Cardiac fibroblast (primary cell): ENCODE measurements at places on chromosomes 6 and 20.

DNA sequence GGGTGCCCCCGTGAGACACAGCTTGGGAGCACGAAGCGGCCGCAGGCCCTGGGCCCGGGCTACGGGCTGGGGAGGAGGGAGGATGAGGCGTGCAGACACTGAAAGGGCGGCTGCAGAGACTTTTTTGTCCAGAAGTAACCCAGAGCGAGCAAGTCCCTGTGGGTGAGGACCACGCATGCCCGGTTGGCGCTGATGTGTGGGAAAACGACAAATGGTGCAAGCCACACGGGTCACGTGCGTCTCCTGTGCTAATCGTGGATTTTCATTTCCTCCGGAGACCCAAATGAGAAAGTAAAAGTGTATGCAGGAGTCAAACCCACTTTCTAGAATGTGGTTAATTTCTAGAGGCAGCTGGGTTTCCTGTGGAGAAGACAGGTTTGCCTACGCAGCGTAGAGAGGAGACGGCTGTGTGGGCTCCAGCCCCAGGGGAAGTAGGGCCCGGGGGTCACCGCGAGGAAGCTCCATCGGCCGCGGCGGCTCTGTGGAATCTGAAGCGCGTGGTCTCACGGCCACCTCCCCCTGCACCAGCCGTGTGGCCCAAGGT, 19.0 kb downstream of the DLL1 start:
- DNase-seq = no peak

GRCh38 chr20:45110301-45110700, 4.7 kb downstream of the WFDC5 start:
- DNase-seq = no peak

DNA sequence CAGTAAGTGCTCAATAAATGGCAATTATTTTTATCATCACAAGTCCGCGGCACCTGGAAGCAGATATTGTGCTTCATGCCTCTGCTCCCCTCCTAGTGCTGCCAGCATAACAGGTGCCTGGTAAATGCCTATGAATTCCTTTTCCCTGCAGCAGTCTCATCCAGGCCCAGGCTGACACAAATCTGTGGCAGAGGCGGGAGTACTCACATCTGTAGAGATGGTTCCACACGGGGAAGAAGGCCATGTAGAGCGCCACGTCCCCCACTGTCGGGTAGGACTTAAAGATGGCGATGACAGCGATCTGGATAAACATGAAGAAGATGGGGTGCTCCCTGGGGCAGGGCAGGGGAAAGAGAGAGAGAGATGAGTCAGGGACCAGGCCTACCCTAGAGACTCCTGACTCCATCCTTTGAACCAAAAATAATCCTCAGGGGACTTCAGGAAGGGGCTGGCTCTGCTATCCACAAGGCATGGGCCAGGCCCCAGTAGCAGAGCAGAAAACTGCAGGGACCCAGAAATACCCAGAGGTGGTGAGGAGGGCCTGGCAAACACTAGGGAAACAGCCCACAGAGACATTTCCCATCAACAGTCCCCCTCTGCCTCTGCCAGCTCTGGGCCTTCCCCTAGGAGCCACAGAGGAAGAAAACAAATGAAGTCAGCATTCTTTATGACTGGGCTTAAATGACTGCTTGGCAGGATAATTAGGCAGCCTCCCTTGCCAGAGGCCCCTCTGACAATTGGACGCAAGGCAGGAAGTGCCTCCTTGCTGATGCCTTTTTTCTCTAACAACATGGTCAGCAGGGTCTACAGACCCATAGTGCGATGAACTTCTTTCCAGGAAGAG, 23.0 kb downstream of the MAP1LC3A start:
- DNase-seq = peak; percentile 89

- DNase-seq = no peak
Observed at GRCh38 chr6:52790861-52791260, 12.8 kb downstream of the GSTA1 start.

- peak; percentile 36 for DNase-seq
Observed at GRCh38 chr6:142845143-142845571, 99.8 kb downstream of the HIVEP2 start.

DNA sequence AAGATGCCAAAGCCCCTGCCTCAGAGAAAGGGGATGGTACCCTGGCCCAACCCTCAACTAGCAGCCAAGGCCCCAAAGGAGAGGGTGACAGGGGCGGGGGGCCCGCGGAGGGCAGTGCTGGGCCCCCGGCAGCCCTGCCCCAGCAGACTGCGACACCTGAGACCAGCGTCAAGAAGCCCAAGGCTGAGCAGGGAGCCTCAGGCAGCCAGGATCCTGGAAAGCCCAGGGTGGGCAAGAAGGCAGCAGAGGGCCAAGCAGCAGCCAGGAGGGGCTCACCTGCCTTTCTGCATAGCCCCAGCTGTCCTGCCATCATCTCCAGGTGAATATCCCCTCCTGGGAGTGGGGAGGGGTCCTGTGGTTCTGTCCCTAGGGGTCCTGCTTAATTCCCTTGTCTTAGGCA, 1.1 kb downstream of the MYLK2 start:
- DNase-seq = no peak

GRCh38 chr6:45327956-45328522, at the start of gene RUNX2:
Gene RUNX2, plus strand, starts transcription at chr6:45328330. Its CDS starts 397 bp downstream, at chr6:45328727.
- DNase-seq = peak; percentile 85

DNA sequence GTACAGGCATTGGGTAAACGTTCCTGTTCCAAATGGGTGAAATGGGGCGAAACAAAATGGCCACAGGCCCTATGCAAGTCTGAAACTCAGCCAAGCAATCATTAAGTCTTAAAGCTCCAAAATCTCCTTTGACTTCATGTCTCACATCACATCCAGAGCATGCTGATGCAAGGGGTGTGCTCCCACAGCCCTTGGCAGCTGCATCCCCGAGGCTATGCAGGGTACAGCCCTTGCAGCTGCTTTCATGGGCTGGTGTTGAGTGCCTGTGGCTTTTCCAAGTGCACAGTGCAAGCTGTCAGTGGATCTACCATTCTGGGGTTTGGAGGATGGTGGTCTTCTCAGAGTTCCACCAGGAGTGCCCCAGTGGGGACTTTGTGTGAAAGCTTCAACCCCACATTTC, 270.0 kb upstream of the CDYL start:
- no peak for DNase-seq

GRCh38 chr6:9610620-9611415, 804.1 kb downstream of the TFAP2A start:
- DNase-seq = no peak

DNA sequence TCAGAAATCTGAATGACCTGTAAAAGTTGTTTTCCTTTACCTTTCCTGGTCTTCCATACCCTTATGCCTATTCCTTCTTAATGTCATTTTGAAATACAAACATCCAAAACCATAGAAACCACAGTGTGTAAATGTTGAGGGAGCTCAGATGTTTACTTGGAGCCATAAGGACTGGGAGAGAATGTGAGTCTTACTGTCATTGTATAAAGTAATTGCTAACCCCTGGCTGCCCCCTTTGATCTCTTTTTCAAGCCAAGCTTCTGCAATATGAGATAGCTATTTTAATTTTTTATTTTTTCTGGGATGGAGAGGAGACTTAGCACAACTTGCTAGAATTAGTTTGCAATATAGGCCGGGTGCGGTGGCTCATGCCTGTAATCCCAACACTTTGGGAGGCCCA, 124.4 kb upstream of the AKIRIN2 start:
- DNase-seq = no peak

DNA sequence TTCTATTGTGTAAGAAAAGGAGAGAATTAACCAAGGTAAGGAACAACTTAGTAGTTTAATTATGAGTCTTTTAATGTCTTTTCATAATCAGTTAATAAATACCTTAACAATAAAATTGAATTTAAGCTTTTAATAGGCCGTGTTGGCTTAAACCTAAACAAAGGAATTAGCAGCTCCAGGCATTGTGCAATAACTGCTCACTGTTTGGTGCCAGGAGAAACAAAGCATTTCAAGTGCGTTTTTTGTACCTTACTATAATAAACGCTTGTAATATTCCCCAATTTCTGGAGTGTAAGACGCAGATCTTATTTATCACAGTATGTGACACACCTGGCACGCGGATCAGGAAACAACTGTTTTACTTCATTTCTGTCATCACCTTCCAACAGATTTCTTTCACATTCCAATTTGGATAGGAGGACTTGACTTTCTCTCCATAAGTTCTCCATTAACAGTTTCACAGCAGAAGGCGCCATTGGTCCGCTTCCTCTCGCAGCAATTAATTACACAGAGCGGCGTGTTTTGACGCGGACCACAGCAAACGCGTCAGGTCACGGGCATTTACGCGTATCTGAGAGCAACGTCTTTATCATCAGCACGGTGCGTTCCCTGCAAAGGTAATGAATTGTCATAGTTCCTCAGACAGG, 335.8 kb upstream of the NT5E start:
- DNase-seq = peak; percentile 89

DNA sequence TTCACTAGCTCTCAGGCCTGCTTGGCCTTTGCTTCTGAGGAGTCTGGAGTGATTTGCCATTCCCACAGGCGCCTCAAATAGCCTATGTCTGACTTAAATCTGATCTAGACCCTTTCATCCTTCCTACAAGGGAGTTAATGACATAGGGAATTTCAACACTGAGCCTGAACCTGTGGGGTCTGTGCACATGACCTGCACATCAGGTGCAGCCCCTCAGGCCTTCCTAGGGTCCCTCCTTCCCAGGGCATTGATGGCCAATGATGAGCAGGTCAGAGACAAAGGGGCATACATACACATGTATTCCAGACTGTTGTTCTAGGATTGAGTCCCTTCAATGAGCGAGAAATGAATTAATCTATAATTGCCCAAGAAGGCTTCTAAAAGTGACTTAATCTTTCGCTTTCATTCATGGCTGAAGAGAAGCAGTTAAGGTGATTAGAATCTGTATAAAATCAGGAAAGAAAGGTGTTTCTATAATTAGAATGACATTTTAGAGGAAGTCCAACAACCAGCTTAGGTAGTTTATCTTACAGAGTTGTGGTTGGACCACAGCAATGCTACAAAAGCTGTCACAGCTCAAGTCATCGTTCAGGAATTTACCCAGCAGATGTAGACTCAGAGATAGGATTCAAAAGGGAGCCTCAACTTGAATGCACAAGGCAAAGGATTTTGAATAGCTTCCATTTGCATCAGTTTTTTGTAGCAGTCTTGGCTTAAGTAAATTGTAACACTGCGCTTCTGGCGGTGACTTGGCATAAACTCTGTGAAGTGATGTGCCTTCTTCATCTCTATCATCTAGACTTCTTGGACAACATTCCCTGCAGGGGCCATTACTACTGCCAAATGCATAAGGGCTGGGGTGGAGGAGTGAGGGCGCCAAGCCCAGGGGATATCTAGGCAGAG, 27.0 kb upstream of the TBC1D7 start:
- peak; percentile 96 for DNase-seq

DNA sequence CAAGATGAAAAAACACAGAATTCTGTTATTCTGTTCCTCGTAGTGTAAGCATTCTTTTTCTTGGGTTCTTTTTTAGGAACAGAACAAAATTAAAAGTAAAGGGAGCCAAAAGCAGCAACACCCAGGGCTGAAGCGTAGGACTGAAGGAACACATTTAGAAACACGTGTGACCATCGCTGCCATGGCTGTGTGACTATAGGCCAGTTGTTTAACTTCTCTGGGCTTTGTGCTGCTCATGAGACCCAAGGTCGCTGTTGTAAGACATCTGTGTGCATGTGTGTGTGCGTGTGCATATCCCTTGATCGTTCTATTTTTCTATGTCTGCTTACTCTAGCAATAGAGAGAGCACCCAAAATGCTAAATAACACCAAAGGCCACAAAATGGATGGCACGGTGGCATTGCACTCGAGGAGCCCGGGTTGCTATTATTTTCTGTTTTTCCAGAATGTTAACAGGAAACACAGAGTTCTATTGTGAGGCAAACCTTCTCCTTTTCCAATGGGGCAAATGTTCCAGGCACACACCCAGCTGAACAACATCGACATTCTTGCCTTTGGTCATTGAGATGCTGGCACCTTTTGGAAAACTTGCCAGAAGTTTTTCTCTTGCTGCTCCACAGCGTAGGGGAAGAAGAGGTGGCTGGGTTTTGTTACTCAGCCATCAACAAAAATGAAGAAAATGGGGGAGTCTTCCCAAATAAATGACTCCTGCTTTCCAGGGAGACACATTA, 267.8 kb upstream of the ECI2 start:
- no peak for DNase-seq

GRCh38 chr6:1461736-1462135, 72.4 kb downstream of the FOXF2 start:
- DNase-seq = no peak

GRCh38 chr6:62808565-62809293, 402.5 kb upstream of the FKBP1C start:
- DNase-seq = no peak

GRCh38 chr6:71412559-71413140, 124.0 kb downstream of the OGFRL1 start:
- DNase-seq = no peak

GRCh38 chr20:47432834-47433210, 68.9 kb upstream of the NCOA3 start:
- DNase-seq = no peak

GRCh38 chr6:156351346-156351966, 425.7 kb upstream of the ARID1B start:
- no peak for DNase-seq

- peak; percentile 2 for DNase-seq
Observed at GRCh38 chr6:150142670-150143515, at the start of gene PPP1R14C. Gene PPP1R14C, plus strand, starts transcription at chr6:150143044. Its CDS starts 149 bp downstream, at chr6:150143193.

DNA sequence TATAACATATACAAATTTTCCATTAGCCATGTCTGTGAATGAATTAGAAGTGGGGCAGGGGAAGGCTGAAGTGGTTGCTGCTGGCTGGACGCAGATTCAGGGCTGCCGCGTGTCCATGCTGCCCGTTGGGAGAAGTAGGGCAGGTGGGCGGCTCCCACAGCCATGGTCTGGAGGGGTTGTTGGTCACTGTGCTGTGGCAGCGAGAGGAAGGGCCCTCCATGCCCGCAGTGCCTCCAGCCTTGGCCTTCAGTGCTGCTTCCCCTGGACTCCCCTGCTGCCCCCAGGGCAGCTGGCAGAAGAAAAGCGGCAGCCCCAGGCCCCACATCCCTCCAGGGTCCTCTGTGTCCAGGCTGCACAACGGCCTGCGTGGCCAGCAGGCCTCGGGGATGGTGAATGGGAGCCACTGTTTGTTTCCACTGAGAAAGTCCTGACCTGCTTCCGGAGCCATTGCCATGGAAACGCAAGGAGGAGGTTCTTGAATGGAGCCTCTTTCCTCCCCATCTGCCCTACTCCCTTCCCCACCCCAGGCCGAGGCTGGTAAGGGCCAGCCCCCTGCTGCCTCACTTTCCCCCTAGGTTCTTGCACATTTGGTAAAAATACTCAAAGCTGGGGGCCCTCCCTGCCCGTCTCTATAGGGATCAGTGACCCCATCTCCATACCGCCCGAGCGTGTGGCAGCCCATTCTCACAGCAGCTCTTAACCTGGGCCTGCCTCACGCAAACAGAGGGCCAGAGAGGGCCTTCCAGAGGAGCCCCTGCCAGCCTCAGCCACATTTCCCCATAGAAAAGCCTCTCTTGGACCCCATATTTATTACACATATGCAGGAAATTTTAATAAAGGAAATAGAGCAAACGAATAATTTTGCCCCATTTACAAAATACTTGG, 113.3 kb downstream of the SASH1 start:
- DNase-seq = no peak

- DNase-seq = no peak
Observed at GRCh38 chr6:128464790-128465189, 55.6 kb downstream of the PTPRK start.
